ENCODE measurements at places on chromosomes 16 and 17.

- DNase-seq, result no peak
Measured at GRCh38 chr17:17780922-17781590, 55.7 kb downstream of the SREBF1 start.

DNA sequence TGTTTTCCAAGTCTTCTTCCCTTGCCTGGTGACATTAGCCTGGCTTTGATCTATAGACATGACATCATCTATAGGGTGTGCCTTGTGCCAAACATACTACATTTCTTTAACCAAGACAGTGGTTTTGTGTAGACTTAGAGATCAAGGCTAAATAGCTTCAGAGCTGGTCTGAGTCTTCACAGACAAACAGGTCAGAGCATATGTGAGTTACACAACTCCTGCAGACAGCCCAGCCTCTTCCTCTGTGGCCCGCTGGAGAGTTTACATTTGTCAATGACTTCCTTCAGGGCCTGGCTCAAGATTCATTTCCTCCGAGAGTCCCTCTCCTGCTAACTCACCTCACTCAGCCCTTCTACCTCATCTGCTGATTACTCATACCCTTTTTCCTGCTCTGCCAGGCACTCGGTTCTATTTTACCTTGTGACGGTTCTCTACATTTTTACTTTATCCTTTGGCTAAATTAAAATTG is 73.1 kb upstream of the TANC2 start:
- DNase-seq, result no peak

DNA sequence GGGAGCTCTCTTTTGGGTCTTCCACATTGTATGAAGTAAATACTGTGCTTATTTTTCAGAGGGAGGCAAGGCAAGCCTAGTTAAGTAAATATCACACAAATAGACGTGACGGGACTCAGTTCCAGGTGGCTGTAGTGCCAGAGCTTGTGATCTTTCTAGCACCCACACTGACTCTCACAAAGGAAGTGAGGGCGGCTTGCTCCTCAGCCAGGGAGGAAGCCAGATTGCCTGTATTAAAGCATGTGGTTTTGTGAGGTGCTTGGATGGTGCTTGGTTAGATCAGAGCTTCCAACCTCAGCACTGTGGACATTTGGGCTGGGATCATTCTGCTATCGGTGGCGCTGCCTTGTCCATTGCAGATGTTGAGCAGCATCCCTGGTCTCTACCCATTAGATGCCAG is 80.1 kb downstream of the VAT1L start:
- DNase-seq, result no peak

GRCh38 chr17:67639979-67640378 is 77.8 kb upstream of the NOL11 start:
- no peak for DNase-seq

GRCh38 chr17:78924481-78925151 is 571 bp downstream of the TIMP2 start:
- no peak for DNase-seq

DNA sequence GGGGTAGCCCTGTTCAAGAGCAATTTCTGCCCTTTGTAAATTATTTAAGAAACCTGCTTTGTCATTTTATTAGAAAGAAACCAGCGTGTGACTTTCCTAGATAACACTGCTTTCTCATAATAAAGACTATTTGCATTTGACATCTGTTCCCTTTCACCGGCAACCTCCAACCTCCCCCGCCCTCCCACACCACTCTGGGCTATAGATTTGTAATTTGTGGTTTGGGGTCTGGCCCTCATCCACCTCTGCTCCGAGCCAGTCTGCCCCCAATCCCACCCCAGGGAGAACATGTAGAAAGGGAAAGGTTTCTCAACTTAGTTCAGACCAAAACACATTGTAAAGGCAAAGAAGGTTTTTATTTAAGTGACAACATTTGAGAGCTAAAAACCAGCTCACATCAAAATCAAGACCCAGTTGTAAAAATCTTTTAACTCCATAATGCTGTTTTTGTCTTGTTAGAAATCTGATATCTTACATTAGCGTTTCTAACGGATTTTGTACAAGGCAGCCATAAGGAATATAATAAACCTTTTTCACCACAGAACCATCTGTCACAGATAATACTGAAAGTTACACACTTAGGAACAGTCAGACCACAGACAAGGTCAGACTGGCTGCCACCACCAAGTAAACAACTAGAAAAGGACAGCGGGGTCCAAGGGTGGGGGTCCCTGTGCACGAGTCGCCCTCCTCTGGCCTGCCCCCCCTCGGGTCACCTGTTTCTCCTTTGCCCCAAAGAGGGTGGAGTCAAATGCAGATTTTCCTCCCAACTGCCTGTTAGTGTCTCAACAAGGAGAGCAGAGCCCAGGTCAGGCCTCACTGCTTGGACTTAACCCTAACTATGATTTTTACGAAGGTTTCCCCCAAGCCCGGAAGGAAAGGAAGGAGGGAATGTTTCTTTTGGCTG is 6.9 kb downstream of the PIMREG start:
- no peak for DNase-seq

- no peak for DNase-seq
Measured at GRCh38 chr17:81028506-81028858, 6.5 kb upstream of the BAIAP2 start.

- DNase-seq, result no peak
Measured at GRCh38 chr17:27343294-27343693, 49.4 kb downstream of the WSB1 start.

DNA sequence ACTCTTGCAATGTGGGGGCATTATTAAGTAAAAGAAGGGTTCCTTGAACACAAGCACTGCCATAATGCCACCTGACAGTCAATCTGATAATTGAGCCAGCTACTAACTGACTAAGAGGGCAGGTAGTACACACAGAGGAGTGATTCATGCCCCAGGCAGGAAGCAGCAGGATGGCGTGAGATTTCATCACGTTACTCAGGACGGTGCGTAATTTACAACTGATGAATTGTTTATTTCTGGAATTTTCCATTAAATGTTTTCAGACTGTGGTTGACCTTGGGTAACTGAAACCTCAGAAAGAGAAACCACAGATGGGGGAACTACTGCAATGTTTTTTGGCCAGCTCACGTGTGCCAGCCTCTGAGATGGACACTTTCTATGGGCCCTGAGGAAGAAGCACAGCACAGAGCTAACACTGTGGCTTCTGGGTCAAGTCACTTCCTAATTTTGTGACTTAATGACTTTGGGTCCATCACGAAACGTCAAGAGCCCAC is 46.7 kb downstream of the C17orf67 start:
- DNase-seq, result no peak

- no peak for DNase-seq
Measured at GRCh38 chr17:75553295-75554110, 28.0 kb downstream of the LLGL2 start.

GRCh38 chr16:78576941-78577340 is 477.5 kb downstream of the WWOX start:
- DNase-seq, result no peak

DNA sequence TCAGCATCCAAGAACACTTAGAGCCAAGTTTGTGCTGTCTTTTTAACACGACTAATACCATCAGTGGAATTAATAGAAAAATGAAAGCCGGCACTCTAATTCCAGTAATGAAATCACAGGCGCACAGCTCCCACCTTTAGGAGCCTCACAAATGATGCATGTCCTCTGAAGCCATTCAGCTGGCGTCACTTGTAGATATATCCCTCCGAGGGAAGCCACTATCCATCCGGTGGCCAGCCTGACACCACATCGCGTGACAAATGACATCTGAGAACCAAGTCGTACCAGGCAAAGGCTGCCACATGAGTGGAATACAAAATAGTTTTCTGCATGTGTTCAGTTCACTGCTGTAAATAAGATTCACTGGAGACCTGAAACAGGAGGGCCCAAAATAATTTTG is 205.6 kb downstream of the GRIN2A start:
- no peak for DNase-seq

GRCh38 chr17:82065193-82065637 is 389 bp downstream of the DUS1L start:
- no peak for DNase-seq

- peak; percentile 16 for DNase-seq
Measured at GRCh38 chr16:425082-425718, at the start of gene RAB11FIP3. Gene RAB11FIP3 (plus strand): TSS chr16:425649. CDS start chr16:426007, 358 bp downstream.

GRCh38 chr16:68718590-68718989 is 18.5 kb upstream of the CDH1 start:
- DNase-seq, result no peak

DNA sequence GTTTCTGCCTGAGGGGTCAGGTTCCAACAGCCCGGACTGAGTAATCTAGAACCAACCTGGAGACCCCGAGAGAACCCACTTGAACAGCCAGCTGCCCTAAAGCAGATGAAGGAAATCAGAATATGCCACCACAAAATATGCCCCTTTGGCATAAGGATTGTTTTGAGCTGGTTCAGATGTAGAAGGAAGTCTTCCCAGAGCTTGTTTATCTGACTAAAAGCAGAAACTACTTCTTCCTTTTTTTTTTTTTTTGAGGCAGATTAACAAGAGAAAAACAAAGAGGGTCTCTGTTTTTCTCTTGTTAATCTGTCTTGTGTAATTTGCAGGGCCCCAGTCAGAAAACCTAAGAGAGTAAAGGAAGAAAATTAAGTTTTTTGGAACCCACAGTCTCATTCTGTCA is 53.0 kb downstream of the PECAM1 start:
- no peak for DNase-seq

DNA sequence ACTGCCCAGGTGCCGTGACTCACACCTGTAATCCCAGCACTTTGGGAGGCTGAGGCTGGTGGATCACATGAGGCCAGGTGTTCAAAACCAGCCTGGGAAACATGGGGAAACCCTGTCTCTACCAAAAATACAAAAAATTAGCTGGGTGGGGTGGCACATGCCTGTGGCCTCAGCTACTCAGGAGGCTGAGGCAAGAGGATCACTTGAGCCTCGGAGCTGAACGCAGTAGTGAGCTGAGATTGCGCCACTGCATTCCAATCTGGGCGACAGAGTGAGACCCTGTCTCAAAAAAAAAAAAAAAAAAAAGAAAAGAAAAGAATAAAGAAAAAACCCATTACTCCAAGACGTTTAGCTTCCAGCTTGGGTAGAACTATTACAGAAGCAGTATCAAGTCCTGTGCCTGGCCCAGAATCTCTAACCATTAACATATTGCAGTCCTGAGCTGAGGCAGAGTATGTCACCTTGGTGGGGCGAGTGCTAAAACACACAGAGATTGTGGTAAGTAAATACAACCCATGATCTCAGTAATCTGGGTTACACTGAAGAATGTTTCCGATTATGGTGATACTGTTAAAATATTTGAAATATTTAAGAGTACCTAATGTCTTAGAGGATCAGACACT is 23.2 kb upstream of the CFAP20 start:
- DNase-seq, result no peak

GRCh38 chr16:57608462-57609113 is 19.8 kb upstream of the ADGRG1 start:
- DNase-seq, result no peak

DNA sequence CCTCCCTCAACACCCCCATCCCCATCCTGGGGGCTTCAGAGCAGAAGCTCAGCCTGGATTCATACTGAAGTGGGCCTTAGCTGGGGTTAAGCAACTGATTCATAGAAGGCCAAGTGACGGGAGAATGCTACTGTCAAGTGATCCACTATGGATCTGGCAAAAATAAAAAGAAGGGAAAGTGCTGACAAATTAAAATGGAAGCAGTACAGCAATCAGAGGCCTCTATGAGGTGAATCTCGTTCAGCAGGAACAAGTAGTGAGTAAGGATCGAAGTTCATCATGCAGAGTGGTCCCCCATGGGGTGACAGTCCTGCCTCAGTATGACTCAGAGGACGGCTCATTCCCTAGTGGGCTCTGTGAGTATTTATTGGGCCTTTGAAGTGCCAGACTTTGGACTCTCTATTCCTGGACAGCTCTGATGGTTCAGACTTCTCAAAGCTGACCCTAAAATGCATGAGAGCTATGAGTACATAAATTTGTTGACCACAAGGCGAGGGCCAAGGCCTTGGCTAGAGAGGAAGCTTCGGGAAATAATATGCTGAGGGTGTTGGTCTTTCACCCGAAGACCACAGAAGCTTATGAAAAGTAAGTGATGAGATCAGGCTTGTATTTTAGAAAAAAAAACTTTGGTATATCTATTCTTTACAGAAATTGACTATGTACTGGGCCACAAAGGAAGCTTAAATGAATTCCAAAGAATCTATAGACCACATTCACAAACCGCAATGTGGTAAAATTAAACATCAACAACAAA is 5.3 kb upstream of the NSMCE1 start:
- no peak for DNase-seq

- no peak for DNase-seq
Measured at GRCh38 chr16:11793840-11794239, 3.2 kb downstream of the ZC3H7A start.

DNA sequence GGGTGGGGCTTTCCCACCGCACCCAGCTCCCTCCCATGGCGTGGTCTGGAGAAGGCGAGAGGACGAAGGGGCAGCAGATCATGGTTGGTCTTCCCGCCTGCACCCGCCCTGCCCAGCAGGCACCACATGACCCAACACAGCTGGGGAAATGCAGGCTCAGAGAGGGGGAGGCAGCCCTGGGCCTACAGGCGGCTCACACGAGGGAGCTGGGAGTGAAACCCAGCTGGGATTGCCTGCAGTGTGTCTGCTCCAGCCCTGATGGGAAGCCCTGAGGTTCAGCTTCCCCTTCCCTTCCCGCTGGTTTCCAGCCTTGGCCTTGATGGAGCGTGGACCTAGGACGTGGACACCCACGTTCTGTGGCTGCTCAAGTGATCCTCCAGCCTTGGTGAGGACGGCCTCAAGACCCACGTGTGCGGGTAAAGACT is 20.0 kb upstream of the PABPN1L start:
- no peak for DNase-seq

DNA sequence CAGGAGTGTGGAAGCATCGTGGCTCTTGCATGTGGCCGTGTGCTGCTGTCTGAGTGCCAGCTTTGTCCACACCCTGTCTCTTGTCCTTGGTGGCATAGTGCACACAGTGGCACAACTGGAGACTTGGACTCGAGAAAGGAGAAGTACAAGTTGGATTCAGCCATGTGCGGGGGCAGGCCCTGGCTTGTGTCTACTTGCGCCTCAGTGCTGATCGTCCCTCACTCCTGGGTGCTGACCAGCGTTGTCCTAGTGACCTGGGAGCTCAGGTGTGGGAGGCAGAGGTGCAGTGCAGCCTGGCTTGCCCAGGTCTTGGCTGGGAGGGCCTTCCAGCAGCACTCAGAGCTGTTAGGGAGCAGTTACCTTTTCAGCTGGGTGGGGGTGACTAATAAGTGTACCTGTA is 20.6 kb downstream of the MPRIP start:
- DNase-seq, result no peak
